ENCODE measurements at places on chromosomes 3 and 15. TPM values are rescaled to one million over a fixed set of nuclear protein-coding genes. Genes with fewer than 3 reads are reported as not detected.
A peak's percentile ranks its signal among the peaks of the same experiment; 100 is the strongest.

The ZMAT3 gene
- 46.2 TPM for polyA plus RNA-seq

The PLEKHO2 gene
- 29.5 TPM for polyA plus RNA-seq

The SEMA6D gene
- polyA plus RNA-seq: 7.9 TPM

The GPR156 gene
- 0.22 TPM for polyA plus RNA-seq

The FAM81A gene
- polyA plus RNA-seq: not detected

The VILL gene
- 5.3 TPM for polyA plus RNA-seq

The BNC1 gene
- polyA plus RNA-seq: 2.2 TPM

The LRRK1 gene
- 5.6 TPM for polyA plus RNA-seq

GRCh38 chr3:3998140-3998922, 199.1 kb downstream of the LRRN1 start:
- no peak for DNase-seq

GRCh38 chr15:27617013-27617412, 482.1 kb downstream of the OCA2 start:
- DNase-seq: no peak

DNA sequence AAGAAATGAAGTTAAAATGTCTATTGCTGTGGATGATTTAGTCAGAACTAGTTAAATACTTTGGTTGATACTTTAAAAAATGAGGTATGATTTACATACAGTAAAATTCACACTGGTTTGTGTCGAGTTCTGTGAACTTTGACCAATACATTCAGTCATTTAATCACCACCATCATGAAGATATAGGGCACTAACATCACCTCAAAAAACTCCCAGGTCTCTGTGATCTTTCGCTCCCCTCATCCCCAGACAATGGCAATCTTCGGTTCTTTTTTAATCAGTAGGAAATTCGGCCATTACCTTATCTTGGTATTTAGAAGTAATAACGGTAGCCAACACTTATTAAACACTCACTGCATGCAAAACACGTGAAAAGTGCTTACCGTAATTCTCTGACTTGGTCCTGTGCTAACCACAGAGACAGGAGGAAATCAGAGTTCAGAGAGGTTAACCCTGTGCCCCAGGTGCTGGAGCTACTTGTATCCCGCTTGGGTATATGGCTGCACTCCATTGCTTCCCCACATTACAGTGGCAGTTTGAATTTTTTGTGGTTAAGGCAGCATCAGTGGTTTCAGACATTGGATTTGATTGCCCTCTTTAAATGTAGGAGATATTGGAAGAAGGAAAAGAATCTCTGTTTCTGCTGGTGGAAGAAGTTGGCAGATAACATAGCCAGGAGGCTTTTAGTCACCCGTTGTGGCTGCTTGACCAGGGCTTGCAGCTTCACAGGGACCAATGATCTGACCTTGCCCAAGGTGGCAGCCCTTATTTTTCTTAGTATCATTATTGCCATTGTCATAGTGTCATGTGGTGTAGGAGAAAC, 4.2 kb downstream of the PLCL2 start:
- no peak for DNase-seq

GRCh38 chr3:141384157-141384556, 15.9 kb downstream of the ZBTB38 start:
- DNase-seq: no peak

GRCh38 chr3:168467115-168467714, 371.5 kb upstream of the GOLIM4 start:
- DNase-seq: peak; percentile 42

DNA sequence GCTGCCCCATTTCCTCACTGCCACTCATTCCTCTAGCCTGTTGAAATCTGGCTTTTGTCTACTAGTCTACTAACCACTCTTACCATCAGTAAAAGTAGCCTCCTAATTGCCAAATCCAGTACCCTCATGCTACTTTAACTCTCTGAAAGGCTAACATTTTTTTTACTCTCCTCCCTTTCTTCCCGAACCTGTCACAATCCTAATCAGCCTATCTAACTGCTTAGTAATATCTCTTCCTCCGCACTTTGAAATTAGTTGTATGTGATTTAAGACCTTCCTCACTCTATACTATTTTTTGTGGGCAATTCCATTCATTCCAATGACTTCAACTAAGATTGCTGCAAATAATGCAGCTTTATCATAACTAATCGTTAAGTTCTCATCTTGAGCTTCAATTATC, 3.7 kb downstream of the SENP7 start:
- DNase-seq: no peak

DNA sequence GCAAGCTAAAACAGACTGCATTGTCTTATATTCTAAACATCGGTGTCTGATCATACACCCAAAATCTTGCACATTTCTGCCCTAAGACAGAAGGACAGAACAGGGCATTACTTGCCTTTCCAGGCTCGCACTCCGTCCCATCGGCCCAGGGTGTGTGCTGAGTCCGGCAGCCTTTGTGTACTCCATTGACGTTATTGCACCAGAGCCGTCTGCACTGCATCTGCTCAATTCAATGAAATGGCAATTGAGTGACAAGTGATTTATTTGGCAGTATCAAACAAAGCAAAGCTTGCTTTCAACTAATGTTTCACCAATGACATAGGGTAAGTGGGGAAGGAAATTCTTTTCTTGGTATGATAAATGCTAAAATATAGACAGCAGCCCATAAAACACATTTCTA, 40.0 kb downstream of the ADAMTS9 start:
- DNase-seq: no peak

GRCh38 chr3:194046995-194047645, 88.8 kb upstream of the HES1 start:
- no peak for DNase-seq

DNA sequence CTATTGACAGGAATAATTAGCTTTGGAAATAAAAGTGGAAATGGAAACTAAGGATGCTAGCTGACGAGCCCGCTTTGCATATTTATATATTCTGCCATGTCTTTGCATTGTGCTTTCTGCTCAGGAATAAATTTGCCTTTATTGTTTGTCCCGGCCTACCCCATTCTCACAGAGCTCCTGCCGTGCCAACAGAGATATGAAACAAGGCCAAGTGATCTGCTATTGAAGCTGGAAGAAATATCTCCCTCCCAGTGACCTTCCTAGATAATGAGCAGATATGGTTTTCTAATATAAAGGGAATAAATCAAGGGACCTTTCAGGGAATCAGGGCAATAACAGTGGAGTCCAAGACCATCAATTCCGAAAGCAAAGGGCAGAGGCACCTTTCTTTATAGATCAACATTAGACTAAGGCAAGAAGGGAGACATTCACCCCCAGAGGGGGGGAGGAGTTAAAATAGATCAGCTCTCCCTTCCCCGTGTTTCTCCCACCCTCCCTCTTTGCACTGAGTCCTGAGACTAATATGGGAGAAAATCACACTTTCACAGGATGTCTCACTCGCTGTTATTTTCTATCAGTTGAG, 664.6 kb downstream of the AGBL1 start:
- DNase-seq: no peak

- no peak for DNase-seq
Measured at GRCh38 chr3:117489663-117490079, 780.1 kb downstream of the TUSC7 start.

- DNase-seq: no peak
Measured at GRCh38 chr3:94299716-94300115, 236.9 kb downstream of the NSUN3 start.

- no peak for DNase-seq
Measured at GRCh38 chr15:58992181-58992580, 4.7 kb downstream of the RNF111 start.

GRCh38 chr3:159627634-159628033, 361.0 kb upstream of the IL12A start:
- no peak for DNase-seq

DNA sequence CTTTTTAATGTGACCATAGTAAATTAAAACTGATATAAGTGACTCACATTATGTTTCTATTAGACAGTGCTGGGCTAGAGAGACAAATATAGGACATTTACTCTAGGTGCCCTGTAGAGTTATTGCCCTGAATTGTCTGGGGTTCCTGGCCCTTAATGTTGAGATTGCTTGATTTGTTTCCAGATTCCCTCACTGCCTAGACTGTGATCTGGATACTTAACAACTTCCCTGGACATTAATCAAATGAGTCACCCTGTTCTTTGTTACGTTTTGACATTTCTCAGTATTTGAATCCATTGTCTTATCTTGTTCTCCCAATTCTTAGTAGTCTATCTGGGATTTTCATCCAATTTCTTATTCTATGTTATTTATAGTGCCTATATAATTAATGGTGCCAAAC, 65.8 kb downstream of the DTWD1 start:
- DNase-seq: no peak

- no peak for DNase-seq
Measured at GRCh38 chr3:145898487-145898886, 262.5 kb downstream of the PLOD2 start.

DNA sequence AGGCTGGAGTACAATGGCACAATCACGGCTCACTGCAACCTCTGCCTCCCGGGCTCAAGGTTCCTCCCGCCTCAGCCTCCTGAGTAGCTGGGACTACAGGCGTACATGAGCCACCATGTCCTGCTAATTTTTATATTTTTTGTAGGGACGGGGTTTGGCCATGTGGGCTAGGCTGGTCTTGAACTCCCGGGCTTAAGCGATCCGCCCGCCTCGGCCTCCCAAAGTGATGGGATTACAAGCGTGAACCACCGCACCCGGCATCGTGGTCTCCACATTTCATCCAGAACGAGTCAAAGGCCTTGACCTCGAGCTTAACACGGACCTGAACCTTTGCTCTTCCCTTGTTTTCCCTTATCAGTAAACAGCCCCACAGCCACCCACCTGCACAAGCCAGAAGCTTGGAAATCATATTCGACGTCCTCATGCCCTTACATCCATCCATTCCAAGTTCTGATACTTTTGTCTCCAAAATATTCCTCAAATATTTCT, 1.4 kb upstream of the PTPN23 start:
- no peak for DNase-seq

- DNase-seq: no peak
Measured at GRCh38 chr3:13025090-13025489, 48.1 kb downstream of the IQSEC1 start.

DNA sequence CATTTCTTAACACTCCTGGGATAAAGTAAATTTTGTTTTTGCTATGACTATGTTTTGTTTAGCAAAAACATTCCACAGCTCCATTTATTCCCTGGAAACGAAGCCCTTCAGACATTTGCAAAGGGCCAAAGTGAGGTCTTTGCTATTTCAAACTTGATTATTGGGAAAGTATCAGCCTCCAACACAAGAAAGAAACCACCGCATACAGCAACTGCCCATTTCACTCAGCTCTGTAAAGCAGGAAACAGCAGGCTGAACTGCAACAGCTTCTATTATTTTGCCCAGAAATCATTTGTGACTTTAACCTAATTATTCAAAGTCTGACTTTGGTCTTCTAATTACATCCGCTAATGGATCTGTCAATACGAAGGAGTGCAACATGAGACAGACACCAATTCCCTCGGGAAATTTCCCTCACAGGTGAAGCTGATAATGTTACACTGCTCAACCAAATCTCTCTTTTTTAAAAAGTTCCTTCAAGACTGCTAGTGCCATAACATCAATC, 72.1 kb downstream of the RFTN1 start:
- no peak for DNase-seq

Measured in AG04450 (cell line).